Cerebellum (tissue), 4 donors: ENCODE measurements at places on chromosomes 4 and X. TPM values are rescaled to one million over a fixed set of nuclear protein-coding genes. Genes with fewer than 3 reads are reported as not detected.

MEPE gene
- total RNA-seq, result not detected

ZCCHC13 gene
- not detected for total RNA-seq

GJB1 gene
- total RNA-seq, result not detected

PAK3 gene
- total RNA-seq, result 63.2 TPM

GRCh38 chrX:85052205-85052604 lies 48.5 kb downstream of the APOOL start:
- no peak for DNase-seq

GRCh38 chrX:22889819-22890218 lies 109.9 kb upstream of the DDX53 start:
- DNase-seq, result no peak

- DNase-seq, result no peak
Measured at GRCh38 chr4:4260185-4260751, 12.2 kb upstream of the TMEM128 start.

GRCh38 chrX:100695991-100696390 lies 35.9 kb downstream of the SYTL4 start:
- no peak for DNase-seq

- DNase-seq, result no peak
Measured at GRCh38 chr4:84685105-84685504, 102.2 kb downstream of the CDS1 start.

DNA sequence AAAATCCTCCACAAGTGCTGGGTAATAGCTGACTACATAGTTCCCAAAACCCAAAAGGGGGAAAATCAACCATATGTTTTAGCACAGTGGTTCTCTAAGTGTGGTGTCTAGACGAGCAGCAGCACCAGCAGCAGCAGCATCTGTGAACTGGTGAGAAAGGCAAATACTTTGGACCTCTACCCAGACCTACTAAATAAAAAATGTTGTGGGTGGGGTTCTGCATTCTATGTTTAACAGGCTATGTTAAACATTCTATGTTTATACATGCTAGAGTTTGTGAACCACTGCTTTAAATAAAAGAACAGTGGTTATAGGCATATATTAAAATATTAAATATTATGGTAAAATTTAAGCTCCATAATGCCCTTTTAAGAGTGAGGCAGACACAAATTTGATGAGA lies 1004.9 kb upstream of the GRID2 start:
- DNase-seq, result no peak

GRCh38 chr4:26058537-26058936 lies 144.5 kb downstream of the SMIM20 start:
- DNase-seq, result peak; percentile 11
